ENCODE measurements at places on chromosomes 7 and 10.

- no peak for DNase-seq
Measured at GRCh38 chr7:235576-236395, 43.4 kb downstream of the FAM20C start.

DNA sequence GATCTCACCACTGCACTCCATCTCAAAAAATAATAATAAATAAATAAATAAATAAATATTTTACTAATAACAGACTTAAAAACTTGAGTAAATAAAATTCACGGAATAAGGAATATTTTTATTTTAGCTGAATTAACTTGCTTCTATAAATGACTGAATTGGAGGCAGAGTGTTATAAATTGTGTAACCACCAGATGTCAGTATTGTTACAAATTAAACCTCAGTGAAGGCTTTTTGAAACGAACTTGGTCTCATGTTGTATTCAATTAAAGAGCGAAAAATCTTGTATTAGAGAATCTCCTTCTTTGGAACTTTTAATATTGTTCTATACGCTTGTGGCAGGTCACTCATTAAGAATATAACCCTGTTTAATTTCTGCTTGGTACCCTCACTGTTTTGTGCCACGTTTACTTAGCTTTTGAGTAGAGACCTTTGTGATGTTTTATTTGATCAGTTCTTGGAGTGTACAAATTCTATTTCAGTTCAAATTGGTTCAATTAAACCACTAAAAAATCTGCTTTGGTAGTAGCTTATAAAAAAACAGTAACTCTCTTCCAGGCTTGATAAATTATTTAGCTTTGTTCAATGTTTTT lies 45.6 kb upstream of the SCIN start:
- peak; percentile 24 for DNase-seq

DNA sequence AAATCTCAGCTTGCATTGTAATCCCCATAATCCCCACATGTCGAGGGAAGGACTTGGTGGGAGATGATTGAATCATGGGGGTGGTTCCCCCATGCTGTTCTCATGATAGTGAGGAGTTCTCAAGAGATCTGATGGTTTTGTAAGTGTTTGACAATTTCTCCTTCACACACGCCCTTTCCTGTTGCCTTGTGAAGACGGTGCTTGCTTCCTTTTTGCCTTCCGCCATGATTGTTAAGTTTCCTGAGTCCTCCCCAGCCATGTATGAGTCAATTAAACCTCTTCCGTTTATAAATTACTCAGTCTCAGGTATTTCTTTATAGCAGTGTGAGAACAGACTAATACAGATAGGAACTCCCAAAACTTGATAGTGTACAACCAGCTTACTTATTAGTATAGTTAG lies 98.6 kb downstream of the CREM start:
- no peak for DNase-seq

DNA sequence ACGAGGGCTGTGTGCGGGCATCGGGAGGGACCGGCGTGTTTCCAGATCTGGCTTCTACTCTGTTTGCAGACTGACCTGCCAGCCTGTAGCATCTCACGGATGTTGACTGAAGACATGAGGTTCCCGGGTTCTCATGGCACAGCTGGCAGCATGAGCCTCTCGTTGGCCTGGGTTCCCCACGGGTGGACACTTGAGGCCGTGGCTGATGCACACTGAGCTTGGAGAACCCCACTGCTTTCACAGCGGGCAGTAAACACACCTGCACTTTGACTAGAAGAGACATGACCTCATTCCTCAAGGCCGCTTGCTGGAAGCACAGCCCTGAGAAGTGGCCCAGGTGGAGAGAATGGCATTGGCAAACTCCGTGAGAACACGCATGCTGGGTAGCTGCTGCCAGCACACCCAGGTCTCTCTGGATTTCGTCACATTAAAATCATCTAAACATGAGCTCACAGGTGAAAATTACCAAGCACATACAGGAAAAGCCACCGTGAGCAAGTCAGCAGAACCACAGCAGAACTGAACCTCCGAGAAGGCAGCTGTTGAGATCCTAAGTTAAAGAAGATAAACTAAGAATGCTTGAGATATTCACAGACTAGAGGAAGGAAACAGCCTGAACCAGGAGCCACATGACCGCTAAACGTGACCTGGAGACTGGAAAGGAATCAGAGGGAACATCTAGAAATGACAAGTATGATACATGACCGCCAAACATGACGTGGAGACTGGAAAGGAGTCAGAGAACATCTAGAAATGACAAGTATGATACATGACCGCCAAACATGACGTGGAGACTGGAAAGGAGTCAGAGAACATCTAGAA lies 32.5 kb downstream of the BNIP3 start:
- DNase-seq = no peak

- no peak for DNase-seq
Measured at GRCh38 chr7:27111751-27112277, 9.3 kb upstream of the HOXA2 start.

GRCh38 chr7:74656441-74656836 lies 1.1 kb upstream of the GTF2I start:
- no peak for DNase-seq

GRCh38 chr10:27680691-27681605 lies 64.7 kb downstream of the MKX start:
- no peak for DNase-seq

- DNase-seq = no peak
Measured at GRCh38 chr7:98194672-98195457, 16.4 kb upstream of the BHLHA15 start.

DNA sequence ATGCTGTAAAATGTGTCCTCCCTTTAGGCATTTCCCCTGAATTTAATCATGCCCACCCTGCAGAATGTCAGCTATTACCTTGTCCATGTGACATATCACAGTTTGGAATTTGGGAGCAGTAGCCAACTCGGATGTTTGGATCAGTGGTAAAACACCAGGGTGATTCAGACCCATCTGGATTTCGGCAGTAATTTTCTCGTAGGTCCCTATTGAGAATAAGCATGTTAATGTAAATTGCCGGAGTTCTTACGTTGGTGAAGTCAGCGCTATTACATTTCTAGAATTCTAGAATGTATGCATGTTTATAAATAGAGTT lies 44.1 kb downstream of the HGF start:
- DNase-seq = no peak

DNA sequence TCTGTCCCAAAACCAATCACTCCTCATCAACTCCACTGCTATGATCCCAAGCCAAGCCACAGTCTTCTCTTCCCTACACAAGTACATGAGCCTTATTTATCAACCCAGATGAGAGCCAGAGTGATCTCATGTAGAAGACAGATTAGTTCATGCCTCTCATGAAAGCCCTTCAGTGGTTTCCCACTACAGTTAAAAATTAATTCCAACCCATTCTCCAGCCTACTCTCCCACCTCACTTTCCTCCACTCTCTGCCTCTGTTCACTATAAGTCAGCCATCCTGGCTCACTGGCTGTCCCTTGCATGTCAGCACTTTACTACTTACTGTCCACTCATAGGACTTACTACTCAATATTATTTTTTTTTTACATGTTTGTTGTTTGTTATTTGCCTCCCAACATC lies 67.3 kb downstream of the CACUL1 start:
- no peak for DNase-seq

GRCh38 chr10:3889961-3890522 lies 105.0 kb upstream of the KLF6 start:
- DNase-seq = no peak

DNA sequence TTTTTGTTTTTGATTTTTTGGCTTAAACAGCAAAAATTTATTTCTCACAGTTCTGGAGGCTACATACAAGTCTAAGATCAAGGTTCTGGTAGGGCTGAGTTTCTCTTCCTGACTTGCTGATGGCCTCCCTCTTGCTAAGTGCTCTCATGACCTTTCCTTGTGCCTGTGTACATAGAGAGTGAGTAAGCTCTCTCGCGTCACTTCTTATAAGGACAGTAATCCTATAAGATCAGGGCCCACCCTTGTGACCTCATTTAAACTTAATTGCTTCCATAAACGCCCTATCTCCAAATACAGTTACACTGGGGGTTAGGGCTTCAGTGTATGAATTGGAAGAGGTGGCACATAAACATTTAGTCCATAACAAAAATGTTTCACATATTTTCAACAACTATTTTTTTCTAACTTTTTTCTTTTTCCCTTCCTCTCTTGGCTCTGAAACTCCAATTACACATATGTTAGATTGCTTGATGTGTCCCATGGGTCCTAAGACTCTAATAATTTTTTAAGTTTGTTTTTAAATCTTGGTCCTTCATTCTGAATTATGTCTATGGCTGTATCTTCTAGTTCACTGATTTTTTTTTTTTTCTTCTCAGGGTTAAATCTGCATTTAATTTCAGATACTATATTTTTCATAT lies 149.8 kb downstream of the HBP1 start:
- no peak for DNase-seq

DNA sequence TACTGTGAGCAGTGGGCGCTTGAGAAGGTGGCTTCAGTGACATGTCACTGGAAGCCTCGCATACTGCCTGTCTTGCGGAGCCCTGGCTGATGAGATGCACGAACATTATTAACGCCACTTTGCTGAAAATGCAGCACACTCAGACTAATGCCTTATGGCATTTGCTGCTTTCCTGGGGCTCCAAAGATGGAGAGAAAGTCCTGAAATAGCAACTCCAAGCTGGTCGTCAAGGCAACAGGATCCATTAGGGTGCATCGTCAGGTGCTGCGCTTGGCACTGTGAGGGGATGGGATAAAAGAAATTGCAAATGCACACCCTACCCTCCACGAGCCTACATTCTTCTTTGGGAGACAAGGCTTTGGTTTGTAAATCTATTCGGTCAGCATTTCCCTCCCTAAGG lies 592.5 kb downstream of the TYW1 start:
- DNase-seq = no peak

- DNase-seq = no peak
Measured at GRCh38 chr10:22682237-22683139, 31.9 kb downstream of the PIP4K2A start.

- no peak for DNase-seq
Measured at GRCh38 chr7:116777651-116778281, 84.6 kb upstream of the CAPZA2 start.

- no peak for DNase-seq
Measured at GRCh38 chr7:87474533-87475358, 734 bp downstream of the ABCB4 start.

DNA sequence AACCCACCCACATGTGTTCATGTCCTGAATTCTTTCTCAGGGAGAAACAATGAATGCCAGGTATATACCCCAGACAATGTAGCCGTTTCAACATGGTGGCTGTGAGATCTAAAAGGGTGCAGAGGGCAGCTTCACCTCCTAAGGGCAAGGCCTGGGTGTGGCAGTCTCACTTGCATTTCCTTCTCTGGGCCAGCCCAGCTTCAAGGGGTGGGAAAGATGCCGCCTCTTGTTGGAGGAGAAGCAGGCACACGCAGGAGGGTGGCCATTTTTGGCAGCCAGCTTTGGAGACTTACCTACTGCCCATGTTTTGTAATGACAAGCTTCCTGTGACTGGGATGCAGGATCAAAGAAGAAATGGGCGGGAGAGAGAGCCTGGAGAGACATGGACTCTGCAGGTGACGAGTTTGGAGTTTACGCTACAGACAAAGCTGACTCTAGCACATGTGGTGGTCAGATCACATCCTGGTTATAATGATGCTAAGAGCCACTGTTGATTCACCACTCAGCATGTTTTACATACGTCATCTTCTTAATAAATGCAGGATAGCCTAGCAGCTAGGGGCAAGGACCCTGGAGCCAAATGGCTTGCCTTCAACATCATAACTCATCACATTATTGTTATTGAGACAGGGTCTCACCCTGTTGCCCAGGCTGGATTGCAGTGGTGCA lies 116.6 kb downstream of the ANLN start:
- DNase-seq = no peak

DNA sequence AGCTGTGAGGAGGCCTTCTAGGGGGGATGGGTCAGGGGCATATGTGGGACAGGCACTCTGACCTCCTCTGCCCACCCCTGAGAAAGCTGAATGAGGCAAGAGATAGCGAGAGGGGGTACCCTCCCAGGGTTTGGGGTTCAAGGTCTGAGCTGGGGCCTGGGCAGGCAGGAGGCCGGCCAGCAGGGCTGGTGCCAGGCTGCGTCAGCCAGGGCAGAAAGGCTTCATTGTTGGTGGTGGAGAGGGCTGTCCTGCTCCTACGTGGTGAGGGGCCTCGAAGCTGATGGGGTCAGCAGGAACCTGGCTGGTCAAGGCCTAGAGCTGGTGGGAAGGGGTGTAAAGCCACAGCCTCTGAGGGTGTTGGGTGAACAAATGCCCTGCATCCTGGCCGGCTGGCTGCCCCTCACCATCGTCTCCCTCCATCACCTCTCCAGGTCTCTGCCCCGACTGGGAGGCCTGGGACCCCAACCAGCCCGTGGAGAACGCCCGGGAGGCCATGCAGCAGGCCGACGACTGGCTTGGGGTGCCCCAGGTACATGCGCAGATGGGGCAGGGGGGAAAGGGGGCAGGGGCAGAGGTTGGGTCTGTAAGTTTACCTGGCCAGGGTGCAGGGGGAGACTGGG lies 6.6 kb downstream of the FLNC start:
- no peak for DNase-seq

DNA sequence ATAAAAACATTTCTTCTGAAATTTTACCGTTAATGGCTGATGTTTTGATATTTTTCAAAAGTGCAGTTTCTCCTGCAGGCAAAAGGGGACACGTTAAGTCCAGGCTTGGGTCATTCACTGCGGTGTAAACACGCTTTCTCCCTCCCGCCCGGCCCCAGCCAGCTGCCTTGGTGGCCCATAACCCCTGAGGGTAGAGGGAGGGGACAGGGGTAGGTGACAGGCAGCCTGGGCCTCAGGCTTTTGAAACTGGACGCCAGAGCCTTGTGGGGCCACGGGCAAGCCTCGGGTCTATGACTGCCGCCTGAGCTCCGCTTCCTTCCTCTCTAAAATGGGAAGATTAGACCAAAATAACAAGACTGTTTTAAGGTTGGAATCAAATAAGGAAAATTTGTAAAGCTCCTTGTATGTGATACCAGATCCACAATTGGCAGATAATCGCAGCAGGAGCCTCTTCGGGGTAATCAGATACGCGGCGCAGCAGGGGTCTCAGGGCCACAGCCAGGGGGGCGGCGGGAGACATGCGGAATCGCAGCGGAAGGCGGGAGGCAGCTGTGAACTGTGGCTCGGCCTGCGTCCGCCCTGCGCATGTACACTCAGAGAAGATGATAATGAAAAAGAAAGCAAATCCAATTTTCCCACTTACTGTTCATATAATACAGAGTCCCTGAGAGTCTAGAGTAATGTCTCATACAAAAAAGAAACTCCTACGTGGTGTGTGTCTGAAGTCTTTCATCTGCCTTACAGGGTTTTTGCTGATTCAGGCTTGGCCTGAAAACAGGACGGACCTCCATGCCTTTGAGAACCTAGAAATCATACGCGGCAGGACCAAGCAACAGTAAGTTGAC lies 138.3 kb downstream of the EGFR start:
- no peak for DNase-seq

GRCh38 chr7:129724796-129725195 lies 113.3 kb downstream of the NRF1 start:
- DNase-seq = no peak

GRCh38 chr10:49161411-49161997 lies 26.7 kb downstream of the TMEM273 start:
- DNase-seq = no peak

- no peak for DNase-seq
Measured at GRCh38 chr10:49202266-49202665, 14.1 kb upstream of the TMEM273 start.

GRCh38 chr10:5911670-5912069 lies 21.6 kb downstream of the FBH1 start:
- no peak for DNase-seq

All from neuronal stem cell (in vitro differentiated cells).